ENCODE measurements at places on chromosomes 7 and 10.

DNA sequence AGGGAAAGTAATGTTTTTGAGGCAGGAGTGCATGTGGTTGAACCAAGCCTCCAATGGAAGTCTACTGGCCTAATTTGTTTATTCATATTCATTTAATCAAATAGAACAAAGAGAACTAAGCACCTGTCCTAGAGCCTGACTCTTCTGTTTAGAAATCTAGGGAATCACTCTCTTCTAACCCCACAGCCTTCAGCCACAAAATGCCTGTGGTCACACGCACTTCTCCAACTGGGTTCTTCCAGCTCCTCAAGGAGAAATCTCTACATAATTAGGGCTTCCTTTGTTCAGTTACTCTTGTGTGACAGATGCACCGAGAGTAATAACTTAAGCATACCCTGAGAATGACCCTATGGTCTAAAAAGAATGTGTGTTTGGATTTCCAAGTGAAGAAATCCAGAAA, 133.7 kb upstream of the NAMPT start:
- no peak for DNase-seq

- DNase-seq = no peak
Measured at GRCh38 chr10:116880716-116881482, 31.6 kb downstream of the ENO4 start.

GRCh38 chr7:5388905-5389433, 34.7 kb downstream of the TNRC18 start:
- no peak for DNase-seq

GRCh38 chr7:18834577-18834976, 282.9 kb downstream of the TWIST1 start:
- no peak for DNase-seq

- DNase-seq = no peak
Measured at GRCh38 chr7:17855202-17855601, 85.1 kb downstream of the SNX13 start.

DNA sequence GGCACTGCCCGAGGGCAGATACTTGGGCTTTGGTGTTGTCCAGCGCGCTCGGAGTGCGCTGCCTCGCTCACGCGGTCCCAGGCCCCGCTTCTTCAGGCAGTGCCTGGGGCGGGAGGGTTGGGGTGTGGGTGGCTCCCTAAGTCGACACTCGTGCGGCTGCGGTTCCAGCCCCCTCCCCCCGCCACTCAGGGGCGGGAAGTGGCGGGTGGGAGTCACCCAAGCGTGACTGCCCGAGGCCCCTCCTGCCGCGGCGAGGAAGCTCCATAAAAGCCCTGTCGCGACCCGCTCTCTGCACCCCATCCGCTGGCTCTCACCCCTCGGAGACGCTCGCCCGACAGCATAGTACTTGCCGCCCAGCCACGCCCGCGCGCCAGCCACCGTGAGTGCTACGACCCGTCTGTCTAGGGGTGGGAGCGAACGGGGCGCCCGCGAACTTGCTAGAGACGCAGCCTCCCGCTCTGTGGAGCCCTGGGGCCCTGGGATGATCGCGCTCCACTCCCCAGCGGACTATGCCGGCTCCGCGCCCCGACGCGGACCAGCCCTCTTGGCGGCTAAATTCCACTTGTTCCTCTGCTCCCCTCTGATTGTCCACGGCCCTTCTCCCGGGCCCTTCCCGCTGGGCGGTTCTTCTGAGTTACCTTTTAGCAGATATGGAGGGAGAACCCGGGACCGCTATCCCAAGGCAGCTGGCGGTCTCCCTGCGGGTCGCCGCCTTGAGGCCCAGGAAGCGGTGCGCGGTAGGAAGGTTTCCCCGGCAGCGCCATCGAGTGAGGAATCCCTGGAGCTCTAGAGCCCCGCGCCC, at the start of gene NPY:
Gene NPY, plus strand, starts transcription at position 294 of the 802 bp plus-strand sequence. CDS start 1,051 bp downstream, outside the sequence.
- DNase-seq = no peak

DNA sequence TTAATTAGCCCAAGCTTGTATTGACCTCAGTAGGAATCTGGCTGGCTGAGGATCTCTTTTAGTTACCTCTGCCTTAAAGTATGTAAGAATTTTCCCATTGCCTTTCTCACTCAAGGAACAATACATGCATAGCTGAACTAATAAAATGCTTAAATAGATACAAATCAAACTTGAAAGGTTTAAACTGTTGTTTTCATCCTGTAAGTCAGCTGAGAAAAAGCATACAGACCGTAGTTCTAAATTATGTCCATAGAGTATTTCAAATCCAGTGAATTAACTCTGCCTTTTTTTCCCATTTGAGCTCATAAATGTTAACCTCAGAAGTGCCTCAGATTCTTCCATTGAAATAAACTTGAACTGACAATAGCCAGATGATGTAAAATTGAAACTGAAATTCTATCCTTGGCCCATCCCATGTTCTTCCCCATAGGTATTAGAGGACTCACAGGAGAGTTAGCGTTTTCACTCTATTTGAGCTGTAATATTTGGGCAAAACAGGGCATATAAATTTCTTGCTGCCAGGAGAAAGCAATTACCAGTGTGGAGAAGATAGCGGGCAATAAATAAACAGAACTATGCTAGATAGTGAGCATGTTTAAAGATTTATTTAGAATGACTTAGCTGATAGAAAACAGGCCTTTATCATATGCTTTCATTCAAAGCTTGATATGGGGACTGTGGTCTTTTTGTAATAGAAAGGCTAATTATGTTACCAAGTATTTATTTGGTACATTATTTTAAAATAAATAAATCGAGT, 163.7 kb downstream of the WNT2 start:
- no peak for DNase-seq

- DNase-seq = no peak
Measured at GRCh38 chr10:71223347-71224058, 11.1 kb downstream of the UNC5B start.

- no peak for DNase-seq
Measured at GRCh38 chr10:100025576-100025975, 15.8 kb upstream of the DNMBP start.

DNA sequence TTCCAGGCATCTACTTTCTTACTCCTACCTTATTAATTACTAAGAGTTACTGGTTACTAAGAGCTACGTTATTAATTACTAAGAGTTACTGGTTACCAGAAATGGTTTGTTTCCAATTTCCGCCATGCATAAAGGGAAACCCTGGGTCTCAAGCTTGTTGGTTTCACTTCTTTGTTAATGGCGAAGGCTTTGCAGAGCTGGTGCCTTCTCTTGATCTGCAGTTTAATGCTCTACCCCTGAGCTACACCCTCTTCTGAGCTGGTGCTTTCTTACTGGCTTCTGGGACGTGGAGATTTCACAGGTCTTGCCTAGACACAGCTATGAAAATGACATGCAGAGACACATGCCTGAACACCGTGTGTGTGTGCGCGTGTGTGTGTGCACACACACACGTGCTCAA, 560 bp downstream of the CPA4 start:
- DNase-seq = no peak

DNA sequence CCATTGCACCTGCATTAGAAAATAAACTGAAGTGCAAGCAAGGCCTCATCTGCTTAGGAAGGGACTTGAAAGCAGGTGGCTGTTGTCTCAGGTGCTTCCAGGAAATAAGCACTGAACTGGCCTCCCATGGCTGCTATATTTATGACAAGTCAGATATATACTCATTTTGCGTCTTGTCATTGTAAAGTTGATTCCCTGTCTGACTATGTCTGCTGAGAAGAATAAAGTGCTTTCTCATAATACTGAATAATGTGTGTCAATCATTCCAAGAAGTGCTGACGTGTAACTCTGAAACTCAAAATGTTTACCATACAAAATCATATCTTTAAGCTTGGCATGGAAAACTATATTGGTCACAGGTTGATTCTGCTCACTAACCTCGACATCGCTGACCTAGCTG, 44.9 kb upstream of the SVOPL start:
- DNase-seq = no peak

DNA sequence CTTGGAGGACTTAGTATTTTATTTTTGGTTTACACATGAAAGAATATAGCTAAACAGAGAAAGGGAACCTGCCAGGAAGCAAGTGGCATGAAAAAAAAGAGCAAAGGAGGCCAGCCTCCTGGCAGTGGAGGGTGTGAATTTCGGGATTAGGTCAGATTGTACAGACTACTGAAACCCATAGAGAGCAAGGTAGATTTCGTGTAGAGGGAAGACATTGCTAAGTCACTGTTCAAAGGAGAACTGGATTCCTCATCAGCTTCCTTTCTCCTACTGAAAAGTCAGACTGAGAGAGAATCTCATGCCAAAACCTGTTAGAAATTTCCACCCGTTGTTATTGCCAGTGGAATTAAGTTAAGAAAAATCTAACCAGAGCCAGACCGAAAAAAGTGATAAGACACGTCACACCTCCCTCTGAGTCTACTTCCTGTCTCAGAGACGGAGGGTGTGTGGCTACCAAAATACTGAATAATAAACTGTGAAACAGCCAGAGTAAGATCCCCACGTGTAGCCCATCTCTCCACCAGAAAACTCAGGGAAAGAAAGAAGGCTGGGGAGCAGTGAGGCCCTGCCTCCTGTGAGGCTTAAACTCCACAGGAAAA, 118.8 kb downstream of the SKIDA1 start:
- DNase-seq = peak; percentile 12
